AG04450 (cell line): ENCODE measurements at places on chromosomes 11 and 22.
A peak's percentile ranks its signal among the peaks of the same experiment; 100 is the strongest.

- no peak for DNase-seq
Observed at GRCh38 chr11:18313965-18314763, 7.8 kb downstream of the HPS5 start.

DNA sequence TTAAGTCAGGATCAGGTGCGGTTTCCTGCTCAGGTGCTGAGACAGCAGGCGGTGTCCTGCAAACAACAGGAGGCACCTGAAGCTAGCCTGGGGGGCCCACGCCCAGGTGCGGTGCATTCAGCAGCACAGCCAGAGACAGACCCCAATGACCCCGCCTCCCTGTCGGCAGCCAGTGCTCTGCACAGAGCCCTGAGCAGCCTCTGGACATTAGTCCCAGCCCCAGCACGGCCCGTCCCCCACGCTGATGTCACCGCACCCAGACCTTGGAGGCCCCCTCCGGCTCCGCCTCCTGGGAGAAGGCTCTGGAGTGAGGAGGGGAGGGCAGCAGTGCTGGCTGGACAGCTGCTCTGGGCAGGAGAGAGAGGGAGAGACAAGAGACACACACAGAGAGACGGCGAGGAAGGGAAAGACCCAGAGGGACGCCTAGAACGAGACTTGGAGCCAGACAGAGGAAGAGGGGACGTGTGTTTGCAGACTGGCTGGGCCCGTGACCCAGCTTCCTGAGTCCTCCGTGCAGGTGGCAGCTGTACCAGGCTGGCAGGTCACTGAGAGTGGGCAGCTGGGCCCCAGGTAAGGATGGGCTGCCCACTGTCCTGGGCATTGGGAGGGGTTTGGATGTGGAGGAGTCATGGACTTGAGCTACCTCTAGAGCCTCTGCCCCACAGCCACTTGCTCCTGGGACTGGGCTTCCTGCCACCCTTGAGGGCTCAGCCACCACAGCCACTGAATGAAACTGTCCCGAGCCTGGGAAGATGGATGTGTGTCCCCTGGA lies at the start of gene MYO7A:
MYO7A (plus strand) TSS at position 327 of the 772 bp plus-strand sequence. CDS start 2,389 bp downstream, outside the sequence.
- DNase-seq = no peak

- no peak for DNase-seq
Observed at GRCh38 chr22:44070029-44070428, 45.9 kb downstream of the PARVB start.

- peak; percentile 4 for DNase-seq
Observed at GRCh38 chr11:107695446-107695845, 16.4 kb downstream of the SLN start.

DNA sequence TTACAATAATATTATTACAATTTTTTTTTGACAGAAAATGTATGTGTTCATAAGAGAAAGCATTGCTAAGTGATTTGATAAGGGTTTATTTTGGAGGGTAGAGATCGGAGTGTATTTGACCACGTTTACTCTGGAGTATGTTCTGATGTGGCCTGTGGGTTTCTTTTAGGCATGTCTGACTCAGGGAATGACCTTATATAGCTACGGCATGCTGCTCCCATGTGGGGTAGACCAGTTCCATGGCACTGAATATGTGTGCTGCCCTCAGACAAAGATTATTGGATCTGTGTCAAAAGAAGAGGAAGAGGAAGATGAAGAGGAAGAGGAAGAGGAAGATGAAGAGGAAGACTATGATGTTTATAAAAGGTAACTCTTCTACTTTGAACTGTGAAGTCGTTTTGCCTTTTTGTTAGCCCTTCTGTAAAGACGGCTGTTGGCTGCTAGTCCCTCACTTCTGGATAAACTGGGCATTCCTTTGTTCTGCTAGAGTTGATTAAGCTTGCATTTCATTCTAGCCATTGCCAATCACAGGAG lies 38.1 kb upstream of the ST14 start:
- peak; percentile 34 for DNase-seq

DNA sequence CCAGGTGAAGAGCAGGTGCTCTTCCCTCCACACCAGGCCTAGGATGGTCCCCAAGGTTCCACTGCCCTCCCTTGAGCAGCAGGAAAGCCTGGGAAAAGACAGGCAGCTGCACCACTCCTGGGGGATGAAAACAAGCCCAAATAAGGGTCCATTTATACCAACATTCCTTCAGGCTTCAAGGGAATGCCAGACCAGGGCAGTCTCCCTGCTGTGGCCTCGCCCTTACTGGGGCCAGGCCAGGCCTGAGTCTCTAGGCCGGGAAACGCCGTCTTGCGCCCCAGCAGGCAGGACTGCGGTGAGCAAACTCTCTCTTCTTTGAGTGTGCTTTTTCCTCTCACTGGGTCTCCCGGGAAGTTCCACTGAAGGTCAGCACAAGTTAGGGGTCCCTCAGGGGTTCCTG lies 443.5 kb downstream of the SOX6 start:
- no peak for DNase-seq

- no peak for DNase-seq
Observed at GRCh38 chr11:8586184-8586583, 7.8 kb downstream of the STK33 start.
